Stimulated activated CD4-positive, alpha-beta T cell treated with anti-CD3 and anti-CD28 coated beads, Interleukin-1b, Interleukin-23, amount 100 ng/mL, for 1 hour (primary cell): ENCODE measurements at places on chromosomes 1 and 21.
A peak's percentile ranks its signal among the peaks of the same experiment; 100 is the strongest.

DNA sequence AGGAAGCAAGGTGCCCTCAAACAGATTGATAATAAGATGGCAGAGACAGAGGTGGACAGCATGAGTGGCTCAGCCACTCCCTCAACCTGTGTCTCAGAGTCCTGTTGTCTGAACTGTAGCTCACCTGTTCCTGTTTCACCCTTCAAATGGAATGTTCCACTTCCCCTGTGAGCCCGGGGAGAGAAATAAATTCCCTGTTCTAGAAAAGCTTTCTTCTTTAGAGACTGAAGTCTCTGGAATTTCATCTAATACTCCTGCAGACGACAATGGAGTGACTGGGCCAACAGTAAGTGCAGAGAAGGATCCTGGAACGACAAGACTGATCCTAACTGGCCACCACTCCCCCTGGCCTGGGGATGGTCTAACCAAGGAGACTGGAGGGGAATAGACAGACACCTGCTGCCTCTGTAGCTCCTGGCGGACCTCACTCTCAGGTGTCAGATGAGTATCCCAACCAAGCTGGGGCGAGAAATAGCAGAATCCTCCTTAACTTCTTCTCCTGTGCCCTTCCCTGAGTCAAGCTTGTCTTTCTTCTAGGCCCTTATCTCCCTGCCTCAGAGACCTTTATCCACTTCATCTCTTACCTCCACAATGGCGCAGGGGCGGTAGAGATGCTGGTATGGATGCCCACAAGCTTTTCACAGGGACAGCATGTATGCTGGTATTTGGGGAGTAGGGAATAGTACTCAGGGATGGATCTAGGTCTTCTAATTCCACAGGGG, 45.4 kb downstream of the PLEKHA6 start:
- no peak for DNase-seq

GRCh38 chr1:178726545-178726944, 1.5 kb downstream of the RALGPS2 start:
- no peak for DNase-seq

GRCh38 chr1:117359561-117360289, 7.5 kb upstream of the MAN1A2 start:
- DNase-seq = no peak

DNA sequence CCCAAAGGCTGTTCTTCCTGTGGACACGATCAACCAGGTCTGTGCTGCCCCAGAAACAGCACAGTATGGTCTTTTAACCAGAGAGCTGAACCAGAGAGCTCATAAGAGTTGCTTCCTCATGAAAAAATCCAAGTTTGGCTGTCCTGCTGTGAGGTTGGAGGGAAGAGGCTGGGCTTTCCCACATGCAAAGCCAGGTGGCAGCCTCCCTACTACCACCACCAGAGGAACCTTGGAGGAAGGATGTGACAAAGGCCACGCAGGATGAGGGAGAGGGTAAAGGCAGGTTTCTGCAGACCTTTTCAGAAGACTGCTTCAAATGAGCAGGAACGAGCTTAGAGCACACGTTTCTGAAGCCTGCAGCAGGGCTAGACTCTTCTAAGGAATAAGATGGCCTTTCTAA, 27.1 kb downstream of the FAM78B start:
- DNase-seq = no peak

GRCh38 chr1:172084876-172085275, 243.6 kb downstream of the DNM3 start:
- DNase-seq = no peak

- DNase-seq = no peak
Measured at GRCh38 chr1:55338448-55338820, 123.3 kb upstream of the USP24 start.

DNA sequence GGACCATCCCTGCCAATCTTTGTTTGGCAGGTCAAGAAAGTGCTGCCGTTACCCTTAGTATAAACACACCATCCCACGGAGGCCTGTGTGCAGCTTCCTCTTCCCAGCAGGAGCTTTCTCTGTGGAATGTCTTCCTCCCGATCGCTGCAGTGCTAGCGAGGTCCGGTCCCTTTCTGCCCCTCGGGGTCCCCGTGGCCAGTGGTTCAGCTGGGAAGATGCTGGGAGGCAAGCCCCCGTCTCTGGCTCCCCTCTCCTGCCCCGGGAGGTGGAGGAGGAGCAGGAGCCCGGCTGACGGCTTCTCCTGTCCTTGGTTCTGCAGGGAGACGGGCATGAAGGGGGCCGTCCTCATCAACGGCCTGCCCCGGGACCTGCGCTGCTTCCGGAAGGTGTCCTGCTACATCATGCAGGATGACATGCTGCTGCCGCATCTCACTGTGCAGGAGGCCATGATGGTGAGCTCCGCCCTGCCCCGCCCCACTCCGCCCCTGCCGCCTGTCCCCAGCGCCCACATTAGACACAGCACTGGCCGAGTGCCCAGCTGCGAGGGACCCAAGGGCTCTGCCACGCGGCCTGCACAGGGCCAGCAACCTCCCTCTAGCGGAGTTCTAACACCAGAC, 42.1 kb downstream of the TFF3 start:
- DNase-seq = no peak

DNA sequence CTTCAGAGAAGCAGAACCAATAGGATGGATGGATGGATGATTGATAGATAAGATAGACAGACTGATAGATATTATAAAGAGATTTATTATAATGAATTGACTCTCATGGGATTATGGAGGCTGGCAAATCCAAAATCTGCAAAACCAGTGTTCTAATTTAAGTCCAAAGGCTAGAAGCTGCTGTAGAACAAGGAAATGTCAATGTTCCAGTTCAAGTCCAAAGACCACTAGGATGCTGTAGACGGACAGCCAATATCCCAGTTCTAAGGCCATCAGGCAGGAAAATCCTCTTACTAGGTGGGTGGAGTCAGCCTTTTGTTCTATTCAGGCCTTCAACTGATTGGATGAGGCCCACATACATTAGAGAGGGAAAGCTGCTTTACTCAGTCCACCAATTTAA, 4.1 kb upstream of the SLC44A3 start:
- DNase-seq = no peak

- DNase-seq = no peak
Measured at GRCh38 chr1:51203874-51204245, 32.2 kb upstream of the RNF11 start.

DNA sequence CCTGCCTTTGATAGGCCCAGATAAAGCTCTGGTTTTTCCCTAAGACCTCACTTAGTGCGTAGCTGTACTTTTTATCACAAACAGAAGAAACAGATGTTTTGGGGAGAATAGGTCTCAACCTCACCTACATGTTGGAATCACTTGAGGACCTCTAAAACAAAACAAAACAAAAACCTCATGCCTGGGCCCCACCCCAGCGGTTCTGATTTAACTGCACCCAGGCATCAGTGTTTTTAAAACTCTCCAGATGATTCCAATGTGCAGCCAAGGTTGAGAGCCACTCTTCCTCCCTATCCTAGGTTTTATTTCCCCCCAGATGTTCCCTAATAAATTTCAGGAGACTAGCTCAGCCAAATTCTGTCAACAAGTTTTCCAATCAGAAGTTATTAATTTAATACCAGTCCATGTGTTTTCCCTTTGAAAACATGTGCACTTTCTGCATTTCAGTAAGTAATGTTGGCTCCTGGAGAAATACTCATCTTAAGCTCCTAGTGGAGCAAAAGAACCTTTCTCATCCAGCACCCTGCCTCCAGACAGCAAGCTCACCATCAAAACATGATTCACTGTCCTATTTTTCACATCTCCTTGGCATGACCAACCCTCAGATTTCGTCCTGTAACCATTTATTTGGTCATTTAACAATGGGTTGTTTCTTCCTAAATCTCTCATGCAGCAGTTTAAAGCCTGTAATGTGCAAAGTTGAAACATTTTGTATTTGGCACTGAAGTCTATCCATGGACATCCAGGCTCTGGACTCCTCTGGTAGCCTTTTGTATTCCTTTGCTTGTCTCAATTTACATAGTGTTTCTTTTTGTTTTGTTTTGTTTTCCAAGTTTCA, 27.5 kb downstream of the LRRC8C start:
- no peak for DNase-seq

- DNase-seq = no peak
Measured at GRCh38 chr21:46091118-46091517, 6.8 kb upstream of the COL6A2 start.

DNA sequence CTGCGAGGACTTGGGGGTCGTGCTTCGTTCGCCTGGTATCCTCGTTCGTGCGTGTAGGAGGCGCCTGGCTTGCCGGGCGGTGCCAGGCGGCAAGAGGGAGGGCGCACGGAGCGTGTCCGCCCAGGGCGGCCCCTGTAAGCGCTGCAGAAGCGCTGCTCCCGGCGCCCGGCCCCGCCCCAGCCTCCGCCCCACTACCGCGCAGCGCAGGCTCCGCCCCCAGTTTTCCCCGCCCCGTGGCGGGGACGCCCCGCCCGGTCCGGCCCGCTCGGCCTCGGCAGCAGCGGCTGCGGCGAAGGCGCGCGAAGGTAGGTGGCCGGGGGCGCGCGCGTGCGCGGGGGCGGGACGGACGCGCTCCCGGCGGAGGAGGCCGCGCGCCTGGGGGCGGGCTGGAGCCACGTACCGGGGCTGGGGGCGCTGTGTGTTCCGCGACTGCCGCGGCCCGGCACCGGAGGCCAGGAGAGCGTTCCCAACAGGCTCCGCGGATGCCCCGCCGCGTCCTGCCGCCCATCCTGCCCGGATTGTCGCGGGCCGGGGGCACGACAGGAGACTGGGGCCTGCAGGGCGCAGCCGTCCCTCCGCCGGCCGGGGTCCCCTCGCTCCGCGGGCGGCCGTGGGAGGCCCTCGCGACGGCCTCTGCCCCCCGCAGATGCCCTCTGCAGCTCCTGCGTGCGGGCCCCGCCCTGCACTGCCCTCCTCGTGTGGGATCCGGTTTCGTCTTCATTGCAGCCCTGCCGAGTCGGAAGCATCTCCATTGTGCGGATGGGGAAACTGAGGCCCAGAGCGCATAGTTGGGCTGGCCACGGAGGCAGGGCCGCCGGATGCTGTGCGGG, 7.7 kb upstream of the CROCC start:
- DNase-seq = peak; percentile 96

DNA sequence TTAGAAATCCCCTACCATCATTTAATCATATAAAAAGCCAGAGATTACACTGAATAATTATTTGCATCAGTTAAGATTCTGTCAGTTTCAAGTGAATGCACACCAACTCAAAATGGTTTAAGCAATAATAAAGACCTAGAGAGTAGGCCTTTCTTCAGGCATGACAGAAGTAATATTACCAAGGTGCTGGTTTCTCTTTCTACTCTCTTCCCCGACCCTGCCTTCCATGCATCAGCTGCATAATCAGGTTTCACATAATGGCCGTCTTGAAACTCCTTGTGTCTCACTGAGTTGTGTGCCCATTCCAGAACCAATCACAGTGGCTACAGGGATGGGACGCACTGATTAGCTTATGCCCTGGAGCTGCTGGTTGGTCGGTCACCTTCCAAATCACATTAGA, 103.5 kb upstream of the SERTAD4 start:
- DNase-seq = no peak

GRCh38 chr1:212233321-212233720, 51.9 kb upstream of the PPP2R5A start:
- DNase-seq = no peak

- no peak for DNase-seq
Measured at GRCh38 chr1:217982331-217983050, 302.6 kb upstream of the RRP15 start.

- no peak for DNase-seq
Measured at GRCh38 chr1:116834595-116834994, 75.1 kb upstream of the PTGFRN start.

DNA sequence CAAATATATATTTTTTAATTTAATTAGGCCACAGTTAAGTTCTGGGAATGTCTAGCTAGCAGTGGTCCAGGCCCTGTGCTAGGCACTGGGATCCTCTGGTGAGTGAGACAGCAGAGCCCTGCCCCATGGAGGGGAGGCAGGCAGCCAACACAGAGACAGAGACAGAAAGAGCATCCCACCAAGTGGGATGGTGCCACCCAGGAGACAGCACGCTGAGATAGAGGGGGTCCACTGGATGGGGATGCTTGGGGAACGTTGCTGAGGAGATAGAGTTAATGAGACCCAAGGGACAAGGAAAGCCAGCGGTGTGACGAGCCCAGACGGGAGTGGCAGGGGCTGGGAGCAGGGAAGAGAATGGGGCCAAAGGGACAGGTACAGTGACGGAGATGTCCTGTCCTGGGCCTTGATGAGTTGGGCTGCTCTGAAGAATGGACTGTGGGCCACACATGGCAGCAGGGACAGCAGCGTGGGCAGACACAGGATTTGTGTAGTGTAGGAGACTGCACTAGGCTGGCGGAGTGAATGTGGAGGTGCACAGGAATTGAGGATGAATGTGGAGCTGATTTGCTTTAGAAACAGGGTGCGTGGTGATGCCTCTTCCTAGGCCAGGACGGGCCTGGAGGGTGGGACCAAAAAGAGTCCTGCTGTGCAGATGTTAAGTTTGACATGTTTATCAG, 22.8 kb downstream of the RAB4A start:
- no peak for DNase-seq

GRCh38 chr1:208778417-208778816, 534.2 kb upstream of the PLXNA2 start:
- DNase-seq = no peak

GRCh38 chr1:61887076-61887867, 145.0 kb downstream of the PATJ start:
- no peak for DNase-seq

GRCh38 chr1:216422821-216423520, at the start of gene USH2A:
Gene USH2A (minus strand): TSS chr1:216423448. CDS start chr1:216422336, 1,112 bp downstream.
- DNase-seq = no peak

- DNase-seq = no peak
Measured at GRCh38 chr1:89938171-89939055, 56.5 kb upstream of the ZNF326 start.

DNA sequence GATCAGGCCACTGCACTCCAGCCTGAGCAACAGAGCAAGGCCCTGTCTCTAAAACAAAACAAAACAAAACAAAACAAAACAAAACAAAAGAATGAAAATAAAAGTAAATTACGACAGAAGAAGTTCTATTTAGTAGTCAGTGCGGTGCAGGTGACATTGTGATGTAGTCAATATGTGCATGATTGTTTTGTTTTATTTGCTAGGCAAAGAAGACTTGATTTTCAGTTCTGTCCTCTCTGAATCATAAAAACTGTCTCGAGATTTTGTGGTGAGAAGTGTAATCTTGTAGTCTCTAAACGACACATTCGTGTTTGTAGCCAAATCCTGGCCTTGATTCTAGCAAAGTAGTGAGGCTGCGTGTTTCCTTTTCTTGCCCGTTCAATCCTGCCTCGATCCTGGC, 23.5 kb downstream of the PEX14 start:
- no peak for DNase-seq

- no peak for DNase-seq
Measured at GRCh38 chr1:8598060-8598724, 219.2 kb downstream of the RERE start.

DNA sequence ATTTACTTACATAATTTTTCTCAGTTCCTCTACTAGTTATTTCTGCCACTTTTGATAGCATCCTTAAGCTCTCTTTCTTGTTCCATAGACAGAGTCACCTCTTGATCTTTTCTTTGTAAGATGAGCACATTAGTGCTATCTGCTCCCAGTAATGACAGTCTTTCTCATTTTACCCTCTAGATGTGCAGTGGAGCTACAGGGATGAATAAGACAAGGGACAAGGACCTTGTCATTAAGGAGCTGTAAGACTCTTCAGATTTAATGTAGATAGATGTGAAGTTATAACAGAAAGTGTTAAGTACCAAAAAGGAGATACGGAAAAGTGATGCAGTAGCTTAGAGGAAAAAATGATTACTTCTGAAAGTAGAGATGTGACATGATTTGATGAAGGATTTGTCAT, 20.4 kb downstream of the SCP2 start:
- DNase-seq = no peak
